ENCODE measurements at places on chromosomes 6 and 20. TPM values are rescaled to one million over a fixed set of nuclear protein-coding genes. Genes with fewer than 3 reads are reported as not detected.

- DNase-seq, result no peak
Measured at GRCh38 chr6:41696788-41697187, 38.6 kb downstream of the TFEB start.

GRCh38 chr6:166784691-166785090 is 157.6 kb upstream of the RPS6KA2 start:
- no peak for DNase-seq

DNA sequence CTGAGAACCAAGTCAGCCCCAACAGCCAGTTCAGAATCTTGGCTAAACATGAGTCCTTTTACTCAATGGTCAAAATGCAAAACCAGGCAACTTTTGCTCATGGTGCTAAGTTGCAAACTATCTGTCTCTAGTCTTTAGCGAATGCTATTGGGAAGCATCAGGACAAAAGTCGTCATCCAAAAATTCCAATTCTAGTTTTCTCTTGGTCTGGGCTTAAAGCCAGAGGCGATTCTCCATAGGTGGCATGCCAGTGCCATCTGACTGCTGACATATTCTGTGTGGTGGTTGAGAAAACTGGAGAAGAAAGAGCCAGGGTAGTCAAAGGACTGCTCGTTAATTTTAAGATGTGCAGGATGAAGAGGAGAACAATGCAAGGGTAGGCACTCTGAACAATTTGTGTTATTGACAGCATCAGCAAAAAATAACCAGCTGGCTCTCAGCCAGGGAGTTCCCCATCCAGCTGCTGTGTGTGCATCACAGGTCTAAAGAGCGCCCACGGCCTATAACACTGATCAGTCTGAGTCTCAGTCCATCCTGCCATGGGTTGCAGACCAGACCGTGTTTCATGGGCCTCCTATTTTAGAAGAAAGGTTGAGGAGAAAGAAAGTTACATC is 313.6 kb downstream of the ALDH8A1 start:
- no peak for DNase-seq

GRCh38 chr20:38143646-38144554 is 21.2 kb downstream of the TGM2 start:
- DNase-seq, result peak; percentile 81

The C20orf141 gene
- total RNA-seq, result not detected

The C20orf202 gene
- total RNA-seq, result not detected

GRCh38 chr20:2086177-2086979 is 15.2 kb upstream of the STK35 start:
- no peak for DNase-seq

- DNase-seq, result no peak
Measured at GRCh38 chr20:54199721-54200176, 8.1 kb upstream of the PFDN4 start.

DNA sequence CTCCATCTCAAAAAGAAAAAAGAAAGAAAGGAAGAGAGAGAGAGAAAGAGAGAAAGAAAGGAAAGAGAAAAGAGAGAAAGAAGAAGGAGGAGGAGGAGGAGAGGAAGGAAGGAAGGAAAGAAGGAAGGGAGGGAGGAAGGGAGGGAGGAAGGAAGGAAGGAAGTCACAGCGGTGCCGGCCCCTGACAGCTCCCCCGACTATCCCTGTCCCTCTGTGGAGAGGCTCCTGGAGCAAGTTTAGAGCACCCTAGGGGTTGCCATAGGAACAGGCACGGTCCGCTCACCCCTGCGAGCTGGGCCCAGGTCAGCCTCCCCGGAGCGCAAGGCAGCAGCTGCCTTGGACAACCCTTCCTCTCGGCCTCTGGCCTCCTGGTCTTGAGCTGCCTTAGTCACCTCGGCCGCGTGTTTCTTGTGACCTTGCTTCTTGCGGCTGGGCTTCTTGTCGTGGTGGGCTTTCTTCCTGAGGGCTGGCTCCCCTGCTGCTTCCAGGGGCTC is 6.8 kb downstream of the BNIP5 start:
- DNase-seq, result no peak

- no peak for DNase-seq
Measured at GRCh38 chr20:5214826-5215225, 88.0 kb downstream of the CDS2 start.

DNA sequence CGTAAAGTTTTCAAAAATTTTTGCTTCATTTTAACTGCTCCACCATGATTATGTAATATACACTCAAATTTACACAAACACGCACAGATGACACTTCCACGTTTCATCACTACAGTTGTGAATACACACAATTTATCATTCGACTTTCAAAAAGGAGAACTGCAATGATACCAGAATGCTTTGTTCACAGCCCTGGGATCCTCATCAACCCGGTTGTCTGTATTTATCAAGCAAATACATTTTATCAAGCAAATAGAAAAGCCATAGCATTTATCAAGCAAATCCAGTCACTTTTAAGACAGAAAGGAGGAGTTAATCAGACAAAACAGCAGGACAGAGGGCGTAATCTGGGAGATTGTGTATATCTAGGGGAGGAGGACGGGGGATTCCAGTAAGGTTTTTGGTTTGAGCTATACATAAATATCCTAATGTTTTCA is 20.3 kb upstream of the ABT1 start:
- no peak for DNase-seq

GRCh38 chr6:149289192-149289781 is 28.2 kb upstream of the TAB2 start:
- no peak for DNase-seq

GRCh38 chr20:53708129-53708968 is 114.7 kb upstream of the ZNF217 start:
- no peak for DNase-seq

DNA sequence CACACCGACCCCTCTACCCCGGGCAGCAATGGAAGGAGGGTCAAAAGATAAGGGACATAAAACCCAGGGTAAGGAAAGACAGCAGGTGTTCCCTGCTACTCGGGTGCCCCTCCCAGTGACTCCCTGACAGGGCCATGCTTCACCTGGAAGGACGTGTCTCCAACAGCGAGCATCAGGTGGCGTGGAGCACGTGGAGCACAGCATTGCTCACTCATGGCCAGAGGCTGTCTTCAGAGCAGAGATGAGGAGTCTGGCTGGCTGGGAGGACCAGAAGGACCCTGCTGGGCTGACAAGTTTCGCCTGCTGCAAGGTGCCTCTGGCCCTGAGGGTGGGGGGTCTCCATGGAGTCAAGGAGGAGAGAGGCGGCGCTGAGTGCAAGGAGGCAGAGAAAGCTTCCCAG is 15.3 kb upstream of the CDH22 start:
- DNase-seq, result no peak

The OTOR gene
- not detected for total RNA-seq

The PTCHD4 gene
- total RNA-seq, result 3.3 TPM

DNA sequence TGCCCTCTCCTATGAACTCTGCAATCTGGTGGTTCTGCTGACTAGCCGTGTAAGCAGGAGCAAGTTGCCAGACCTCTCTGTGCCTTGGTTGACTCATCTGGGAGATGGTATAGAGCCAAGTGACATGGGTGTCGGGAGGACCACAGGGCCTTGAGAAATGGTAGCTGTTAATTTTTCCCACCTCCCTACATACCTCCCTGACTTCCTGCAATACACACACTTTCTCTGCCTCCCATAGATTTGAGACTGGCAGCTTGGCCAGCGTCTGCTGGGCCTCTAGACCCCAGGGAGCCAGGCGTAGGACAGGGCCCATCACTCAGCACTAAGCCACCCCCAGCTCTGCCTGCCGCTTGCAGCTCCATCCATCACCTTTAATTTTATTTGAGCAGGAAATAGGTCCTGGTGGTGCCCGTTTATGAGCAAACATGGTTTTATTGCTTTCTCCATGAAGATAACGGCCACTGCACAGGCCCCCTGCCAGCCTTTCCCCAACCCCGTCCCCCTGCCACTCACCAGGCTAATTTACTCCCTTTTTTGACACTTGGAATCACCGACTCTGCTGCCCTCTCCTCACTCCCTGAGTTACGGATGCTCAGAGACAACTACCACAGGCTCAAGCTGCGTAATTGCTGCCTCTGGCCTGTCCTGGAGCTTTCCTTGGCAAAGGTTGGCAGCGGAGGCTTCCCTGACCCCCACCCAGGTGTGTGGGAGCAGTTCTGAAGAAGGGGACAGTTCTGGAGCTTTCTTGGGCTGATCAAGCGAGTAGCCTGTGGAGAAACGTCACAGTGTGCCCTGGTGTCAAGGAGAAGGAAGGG is 11.1 kb downstream of the GLP1R start:
- no peak for DNase-seq

DNA sequence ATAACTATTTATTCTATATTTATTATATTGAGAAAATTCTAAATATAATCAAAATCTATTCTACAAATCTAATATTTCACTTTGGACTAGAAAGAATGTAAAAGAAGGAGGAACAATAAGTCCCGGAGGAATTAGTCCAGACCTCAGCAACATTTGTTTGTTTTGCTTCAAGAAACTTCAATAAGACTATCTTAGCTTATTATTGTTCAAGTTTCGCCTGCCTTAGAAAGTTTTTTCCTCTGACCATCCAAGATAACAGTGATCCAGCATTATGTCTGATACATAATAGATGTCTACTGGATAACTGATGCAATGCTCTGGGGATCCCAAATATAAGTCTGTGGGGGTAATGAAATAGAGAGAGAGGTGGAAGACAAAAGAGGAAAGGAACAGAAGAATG is 28.7 kb upstream of the NT5E start:
- DNase-seq, result no peak

The GRM1 gene
- total RNA-seq, result under 0.01 TPM

The SFTA2 gene
- not detected for total RNA-seq

DNA sequence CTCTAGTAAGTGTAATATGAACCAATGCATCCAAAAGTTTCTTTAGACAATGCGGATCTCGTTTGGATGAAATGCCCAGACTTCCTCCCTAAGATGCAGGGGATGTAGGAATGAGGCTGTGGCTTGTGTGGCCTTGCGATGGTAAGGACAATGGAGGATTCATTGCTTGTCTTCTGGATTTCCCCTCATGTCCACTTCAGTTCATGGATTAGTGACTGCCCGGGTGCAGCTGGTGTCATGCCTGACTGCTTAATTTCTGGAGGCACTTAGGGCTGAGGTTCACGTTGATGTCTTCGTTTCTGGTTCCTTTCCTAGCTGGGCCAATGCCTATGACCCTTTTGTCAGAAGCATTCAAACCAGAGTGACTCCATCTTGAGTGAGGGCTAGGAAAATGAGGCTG is 93.8 kb downstream of the SCP2D1 start:
- no peak for DNase-seq

GRCh38 chr20:35344354-35344837 is 52.2 kb upstream of the FAM83C start:
- DNase-seq, result peak; percentile 60

DNA sequence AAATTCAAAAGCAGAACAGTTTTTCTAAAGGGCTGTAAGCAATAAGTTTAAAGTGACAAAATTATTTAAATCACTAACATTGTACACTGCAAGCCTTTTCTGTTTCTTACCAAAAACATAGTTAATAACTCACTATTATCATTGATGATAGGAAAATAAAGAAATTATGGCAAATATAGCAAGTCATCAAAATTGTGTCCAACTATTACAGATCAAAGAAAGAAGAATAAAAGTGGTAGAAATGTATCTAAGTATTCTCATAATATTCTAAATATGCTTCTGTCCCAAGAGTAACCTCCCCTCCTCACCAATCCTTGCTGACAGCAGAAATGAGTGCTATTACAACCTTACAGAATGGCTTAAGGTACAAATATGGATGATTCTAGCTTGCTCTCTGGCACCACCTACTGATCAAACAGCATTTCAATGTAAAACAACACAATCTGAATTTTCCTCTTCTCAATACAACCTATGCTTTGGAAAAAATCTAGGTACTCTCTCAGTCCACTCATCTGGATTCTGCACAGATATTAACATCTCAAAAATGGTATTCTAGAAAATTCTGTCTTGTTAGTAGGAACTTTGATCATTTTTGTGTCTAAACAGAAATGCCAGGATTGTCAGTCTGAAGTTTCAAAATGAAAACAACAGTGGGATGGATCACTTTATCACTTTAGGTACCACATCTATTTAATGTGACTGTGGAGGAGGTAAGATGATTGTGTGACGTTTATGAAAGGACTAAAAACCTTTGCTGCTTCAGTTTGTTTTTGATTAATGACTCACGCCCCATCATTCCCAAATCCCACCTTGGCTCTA is 40.9 kb downstream of the ZFP64 start:
- no peak for DNase-seq

GRCh38 chr20:32871627-32872160 is 13.0 kb downstream of the EFCAB8 start:
- no peak for DNase-seq

- no peak for DNase-seq
Measured at GRCh38 chr6:40681622-40682021, 94.5 kb upstream of the LRFN2 start.

DNA sequence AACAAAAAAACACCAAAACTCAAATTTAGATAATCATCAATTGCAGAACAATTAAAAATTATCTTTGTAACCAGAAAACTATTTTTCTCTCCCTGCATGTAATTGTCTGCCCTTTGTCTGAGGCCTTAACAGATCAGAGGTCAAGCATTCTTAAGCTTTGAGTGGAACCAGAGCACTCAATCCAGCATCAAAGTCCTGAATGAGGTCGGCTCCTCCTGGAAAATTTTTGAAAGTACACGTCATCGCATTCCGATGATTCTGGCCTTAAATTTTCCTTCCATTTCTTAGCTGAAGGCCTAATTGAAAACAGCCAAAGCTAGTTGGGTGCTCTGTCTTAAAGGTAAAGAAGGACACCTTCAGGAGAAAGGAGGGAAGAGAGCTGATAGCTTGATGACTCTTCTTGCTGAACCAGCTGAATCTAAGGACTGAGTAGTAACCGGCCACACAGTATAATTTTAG is 510.2 kb upstream of the SULF2 start:
- DNase-seq, result peak; percentile 94

DNA sequence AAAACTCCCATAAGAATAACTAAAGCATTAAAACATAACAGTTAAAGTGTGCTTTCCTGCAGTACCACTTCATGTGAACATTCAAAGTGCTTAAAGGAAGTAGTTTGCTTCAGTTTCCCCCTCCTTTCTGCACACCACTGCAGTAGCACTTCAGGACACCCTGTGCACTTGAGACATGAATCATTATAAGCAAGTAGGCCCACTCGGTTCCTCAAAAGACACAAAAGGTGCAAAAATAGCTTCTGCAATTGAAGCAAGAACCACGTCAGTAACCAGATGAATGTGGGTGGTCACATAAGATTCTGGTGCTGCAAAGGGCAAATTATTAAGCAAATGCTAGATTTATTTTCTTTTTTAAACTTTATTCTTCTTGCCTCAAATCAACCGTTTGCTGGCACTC is 160.6 kb downstream of the HIVEP2 start:
- DNase-seq, result no peak

The ALDH5A1 gene
- total RNA-seq, result 0.53 TPM

- no peak for DNase-seq
Measured at GRCh38 chr20:9028419-9028818, 40.5 kb upstream of the PLCB4 start.

The TSPO2 gene
- total RNA-seq, result not detected

DNA sequence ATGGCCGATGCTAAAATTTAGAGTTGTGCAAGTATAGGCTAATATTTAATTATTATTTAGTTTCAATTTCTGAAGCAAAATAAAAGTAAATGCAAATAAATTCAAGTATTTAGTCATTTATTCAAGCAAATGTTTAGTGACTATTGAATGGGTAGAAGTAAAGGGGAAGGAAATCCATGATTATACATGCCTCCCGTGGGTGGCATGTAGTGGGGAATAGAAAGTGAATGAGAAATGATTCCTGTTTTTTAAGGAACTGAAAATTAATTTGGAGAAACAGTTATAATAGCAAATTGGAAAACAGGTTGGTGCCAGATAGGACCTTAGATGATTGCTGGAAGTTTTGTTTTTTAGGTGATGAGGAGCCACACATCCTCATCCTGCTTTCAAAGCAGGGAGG is 35.4 kb downstream of the FAM229B start:
- no peak for DNase-seq

All from pulmonary artery endothelial cell (primary cell).